ENCODE measurements at places on chromosomes 12 and 14.

GRCh38 chr12:60501124-60501729 is 905.4 kb downstream of the SLC16A7 start:
- no peak for DNase-seq

DNA sequence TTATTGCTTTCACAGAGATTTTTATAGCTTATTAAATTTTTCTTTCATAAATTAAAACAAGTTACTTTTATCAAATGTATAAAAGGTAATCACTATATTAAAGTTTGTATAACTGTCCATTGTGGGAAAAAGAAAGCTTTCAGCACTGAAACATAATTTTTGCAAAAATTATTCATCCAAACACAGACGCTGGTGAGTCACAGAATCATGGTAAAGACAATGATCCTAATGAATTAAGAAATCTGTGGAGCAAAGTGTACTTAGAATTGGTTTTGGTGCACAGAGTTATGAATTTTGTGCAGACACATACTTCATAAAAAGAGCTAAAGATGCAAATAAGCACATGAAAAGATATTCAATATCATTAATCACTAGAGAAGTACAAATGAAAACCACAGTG is 31.7 kb upstream of the C2CD5 start:
- DNase-seq: no peak

DNA sequence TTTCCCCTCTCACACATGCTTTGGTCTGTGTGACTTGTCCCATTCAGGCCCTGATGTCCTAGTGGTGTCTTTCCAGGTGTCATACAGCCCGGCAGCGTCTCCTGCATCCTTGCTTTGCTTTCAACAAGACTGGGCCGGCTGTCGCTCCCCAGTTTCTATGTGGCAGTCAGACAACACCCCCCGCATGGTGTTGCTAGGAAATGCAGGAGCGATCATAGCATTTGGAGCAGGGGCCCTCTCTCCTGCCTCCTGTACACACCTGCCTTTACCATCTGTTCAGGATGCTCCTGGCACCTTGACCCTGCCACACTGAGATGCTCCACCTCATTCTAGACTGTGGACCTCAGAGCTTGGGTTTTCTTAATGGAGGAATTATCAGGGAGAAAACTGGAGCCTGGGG is 29.5 kb downstream of the CACNA1C start:
- no peak for DNase-seq

DNA sequence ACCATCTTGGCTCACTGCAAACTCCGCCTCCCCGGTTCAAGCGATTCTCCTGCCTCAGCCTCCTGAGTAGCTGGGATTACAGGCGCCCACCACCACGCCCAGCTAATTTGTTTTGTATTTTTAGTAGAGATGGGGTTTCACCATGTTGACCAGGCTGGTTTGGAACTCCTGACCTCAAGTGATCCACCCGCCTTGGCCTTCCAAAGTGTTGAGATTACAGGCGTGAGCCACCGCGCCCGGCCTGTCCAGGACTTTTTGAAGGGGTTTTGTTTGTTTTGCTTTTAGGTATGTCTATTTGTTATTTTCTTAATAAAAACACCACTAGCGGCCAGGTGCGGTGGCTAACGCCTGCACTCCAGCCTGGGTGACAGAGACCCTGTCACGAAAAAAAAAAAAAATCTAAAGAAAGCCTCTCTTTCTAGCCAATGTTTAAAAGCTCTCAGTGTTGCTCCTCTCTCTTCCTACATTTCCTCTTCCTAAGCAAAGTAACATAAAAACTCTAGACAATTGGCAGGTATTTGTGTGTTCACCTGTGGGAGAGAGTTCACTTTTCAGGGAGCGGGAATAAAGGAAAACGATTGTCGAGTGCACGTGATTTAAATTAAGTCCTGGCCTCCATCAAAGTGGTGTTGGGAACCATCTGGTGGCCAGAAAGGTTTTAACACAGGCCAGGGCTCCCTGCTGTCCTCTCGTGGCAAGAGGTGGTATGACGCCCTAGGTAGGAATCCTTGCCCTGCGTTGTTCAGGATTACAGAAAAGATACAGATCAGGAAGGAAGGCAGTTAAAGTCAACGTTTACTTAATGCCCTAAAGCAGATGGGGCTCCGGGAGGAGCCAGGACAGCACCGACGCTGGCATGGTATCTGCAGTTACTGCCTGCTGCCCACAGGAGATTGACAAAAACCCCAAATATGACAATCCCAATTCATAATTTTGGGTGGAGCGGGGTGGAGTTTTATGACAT is 36.2 kb upstream of the ATP23 start:
- peak; percentile 84 for DNase-seq

- DNase-seq: peak; percentile 22
Measured at GRCh38 chr14:51302295-51303030, 62.4 kb downstream of the TMX1 start.

- no peak for DNase-seq
Measured at GRCh38 chr12:106345746-106346145, 11.8 kb upstream of the POLR3B start.

DNA sequence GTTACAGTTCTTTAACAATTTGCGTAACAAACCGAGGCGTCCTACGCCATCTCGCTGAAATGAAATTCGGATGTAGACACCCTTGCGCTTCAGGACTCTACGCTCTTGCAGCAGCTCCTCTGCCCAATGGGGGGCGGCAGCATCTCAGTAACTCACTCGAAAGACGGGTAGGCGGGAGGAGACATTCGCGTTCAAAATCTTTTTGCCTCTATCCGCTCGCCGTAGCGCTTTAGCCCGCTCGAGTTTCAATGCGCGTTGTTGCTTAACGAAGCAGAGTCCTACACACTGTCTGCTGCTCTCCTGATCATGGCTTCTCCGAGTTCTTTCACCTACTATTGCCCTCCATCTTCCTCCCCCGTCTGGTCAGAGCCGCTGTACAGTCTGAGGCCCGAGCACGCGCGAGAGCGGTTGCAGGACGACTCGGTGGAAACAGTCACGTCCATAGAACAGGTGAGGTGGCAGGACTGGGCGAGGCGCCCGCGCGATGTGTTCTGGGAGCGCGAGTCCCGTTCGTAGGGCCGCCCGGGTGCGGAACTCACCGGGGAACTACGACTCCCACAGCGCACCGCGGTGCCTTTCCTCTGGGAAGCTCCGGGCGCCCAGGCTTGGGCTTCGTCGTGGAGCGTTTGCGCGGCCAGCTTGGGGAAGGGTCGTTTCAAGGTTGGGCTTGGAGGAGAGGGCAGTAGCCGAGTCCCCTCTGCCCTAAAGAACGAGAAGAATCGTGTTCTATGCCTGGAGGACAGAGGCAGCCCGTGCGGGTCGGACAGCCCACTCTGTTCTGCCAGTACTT is at the start of gene FNTB:
Gene FNTB, plus strand, starts transcription at position 248 of the 790 bp plus-strand sequence. Its CDS starts 59 bp downstream, at position 307.
- peak; percentile 84 for DNase-seq

- DNase-seq: no peak
Measured at GRCh38 chr14:51188566-51189185, 51.4 kb upstream of the TMX1 start.

GRCh38 chr12:71092290-71092689 is 65.5 kb downstream of the TSPAN8 start:
- no peak for DNase-seq

DNA sequence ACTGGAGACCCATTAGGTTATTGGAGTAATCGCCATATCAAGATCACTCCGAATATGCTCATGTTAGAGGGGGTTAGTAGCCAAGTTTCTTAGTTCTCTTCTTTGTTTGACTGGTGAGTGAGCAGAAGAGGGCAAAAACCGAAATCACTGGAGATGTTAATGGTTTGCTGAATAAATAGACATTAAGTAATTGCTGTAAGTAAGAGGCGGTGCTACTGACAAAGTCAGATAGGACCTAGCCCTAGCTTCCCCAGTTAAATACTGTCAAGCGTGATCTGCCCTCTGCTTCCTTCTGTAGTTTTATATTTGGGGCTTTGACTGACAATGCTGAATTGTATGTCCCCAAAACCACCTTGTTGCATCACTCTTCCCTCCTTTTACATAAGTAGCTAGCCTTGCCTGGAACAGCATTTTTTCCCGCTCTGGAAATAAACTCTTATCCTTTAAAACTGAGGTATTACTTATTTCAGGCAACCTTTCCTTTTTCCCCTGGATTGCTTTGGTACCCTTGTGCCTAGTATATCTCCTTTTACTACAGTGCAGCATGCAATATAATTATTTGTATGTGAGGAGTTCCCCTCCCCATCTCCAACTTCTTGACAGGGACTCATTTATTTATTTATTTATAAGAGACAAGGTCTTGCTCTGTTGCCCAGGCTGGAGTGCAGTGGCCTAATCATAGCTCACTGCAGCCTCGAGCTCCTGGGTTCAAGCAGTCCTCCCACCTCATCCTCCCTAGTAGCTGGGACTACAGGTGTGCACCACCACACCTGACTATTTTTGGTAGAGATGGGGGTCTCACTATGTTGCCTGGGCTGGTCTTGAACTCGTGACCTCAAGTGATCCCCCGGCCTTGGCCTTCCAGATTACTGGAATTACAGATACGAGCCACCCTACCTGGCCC is 1.4 kb downstream of the SNRPF start:
- DNase-seq: no peak

DNA sequence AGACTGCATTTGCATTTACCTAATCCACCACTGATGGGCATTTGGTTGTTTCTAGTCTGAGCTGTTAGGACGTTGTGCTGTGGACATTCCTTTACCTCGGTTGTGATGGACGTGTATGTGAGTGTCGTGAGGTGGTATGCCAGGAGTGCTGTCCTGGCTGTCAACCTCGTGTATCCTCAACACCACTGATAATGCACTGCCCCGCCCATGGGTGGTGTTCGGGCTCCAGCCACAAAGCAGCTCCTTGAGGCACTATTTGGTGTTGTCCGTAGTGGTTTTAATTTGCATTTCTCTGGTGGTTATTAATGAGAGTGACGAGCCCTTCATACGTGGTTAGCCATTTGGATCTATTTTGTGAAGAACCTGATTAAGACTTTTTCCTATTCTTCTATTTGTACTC is 87.6 kb downstream of the PPP2R5C start:
- no peak for DNase-seq

GRCh38 chr12:8596561-8596960 is 16.1 kb downstream of the AICDA start:
- DNase-seq: no peak

DNA sequence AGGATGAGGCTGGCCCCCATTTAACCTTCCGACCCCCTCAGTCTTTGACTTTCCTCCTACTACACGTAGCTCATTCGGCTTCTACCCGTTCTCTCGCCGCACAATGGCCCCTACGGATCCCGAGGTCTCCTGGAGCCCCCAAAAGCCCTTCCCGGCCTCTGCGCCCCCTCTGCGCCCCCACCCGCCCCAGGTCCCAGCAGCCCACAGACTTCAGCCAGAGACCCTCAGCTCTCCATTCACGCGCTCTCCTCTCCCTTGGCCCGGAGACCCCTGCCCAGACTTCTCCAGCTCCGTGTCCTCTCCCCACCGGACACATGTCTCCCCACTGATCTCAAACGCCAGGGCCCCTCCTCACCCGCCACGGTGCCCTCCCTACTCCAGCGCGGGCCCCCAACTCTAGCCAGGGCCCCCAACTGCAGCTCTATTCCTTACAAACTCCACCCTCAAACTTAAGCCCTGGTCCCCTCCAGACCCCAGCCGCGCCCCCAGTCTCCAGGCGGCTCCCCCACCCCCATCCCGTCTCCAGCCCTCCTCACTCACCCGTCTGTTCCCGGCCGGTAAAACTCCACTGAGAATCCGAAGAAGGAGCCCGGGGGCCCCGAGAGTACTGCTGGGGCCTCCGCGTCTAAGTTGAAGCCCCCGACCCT is 502 bp downstream of the ITGA5 start:
- no peak for DNase-seq

GRCh38 chr14:74858022-74858421 is 17.9 kb downstream of the PROX2 start:
- DNase-seq: no peak

DNA sequence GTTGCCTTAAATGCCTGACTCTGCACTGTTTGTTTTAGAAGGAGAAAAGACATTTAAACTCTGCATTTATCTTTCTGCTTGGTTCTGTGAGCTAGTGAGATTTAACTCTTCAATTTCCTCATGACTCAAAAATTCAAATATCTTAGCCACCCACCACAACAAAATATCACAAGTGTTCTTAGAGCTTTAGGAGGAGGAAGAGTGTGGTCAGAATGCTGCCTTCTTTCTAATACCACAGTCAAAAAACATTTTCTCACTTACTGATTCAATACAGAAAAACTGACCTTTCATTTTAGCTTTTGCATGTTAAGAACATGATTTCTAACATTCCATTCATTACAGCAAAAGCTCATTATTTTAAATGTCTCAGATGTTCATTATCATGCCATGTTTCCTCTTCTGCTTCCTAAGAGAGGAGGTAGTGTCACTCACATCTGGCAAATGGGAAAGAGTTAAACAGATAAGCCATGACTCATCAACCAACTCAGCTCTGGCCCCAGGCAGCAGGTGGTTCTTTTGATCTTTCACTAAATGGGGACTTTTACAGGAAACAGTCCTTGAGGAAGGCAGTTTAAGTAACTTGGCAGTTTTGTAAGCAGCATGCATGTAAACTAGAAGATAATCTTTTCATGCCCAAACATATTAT is 56.4 kb upstream of the RNU6-8 start:
- DNase-seq: no peak

GRCh38 chr12:118358612-118359540 is 13.8 kb downstream of the TAOK3 start:
- no peak for DNase-seq

DNA sequence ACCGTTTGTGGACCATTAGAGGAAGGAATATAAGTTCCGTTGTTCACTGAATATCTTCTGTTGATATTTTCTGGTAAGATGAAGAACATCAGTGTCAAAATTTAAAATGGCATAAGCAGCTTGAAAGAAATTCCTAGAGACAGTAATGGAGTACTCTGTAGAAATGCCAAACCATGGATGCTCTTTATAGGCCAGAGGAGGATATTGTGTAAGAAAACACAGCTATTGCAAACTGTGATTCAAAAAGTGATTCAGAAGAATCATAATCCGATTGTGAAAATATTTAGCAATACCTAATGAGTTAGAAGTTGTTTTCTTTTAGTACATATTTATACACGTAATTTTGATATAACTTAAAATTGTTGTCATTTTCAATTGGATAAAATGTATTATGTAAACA is 102.8 kb downstream of the SLC16A7 start:
- no peak for DNase-seq

DNA sequence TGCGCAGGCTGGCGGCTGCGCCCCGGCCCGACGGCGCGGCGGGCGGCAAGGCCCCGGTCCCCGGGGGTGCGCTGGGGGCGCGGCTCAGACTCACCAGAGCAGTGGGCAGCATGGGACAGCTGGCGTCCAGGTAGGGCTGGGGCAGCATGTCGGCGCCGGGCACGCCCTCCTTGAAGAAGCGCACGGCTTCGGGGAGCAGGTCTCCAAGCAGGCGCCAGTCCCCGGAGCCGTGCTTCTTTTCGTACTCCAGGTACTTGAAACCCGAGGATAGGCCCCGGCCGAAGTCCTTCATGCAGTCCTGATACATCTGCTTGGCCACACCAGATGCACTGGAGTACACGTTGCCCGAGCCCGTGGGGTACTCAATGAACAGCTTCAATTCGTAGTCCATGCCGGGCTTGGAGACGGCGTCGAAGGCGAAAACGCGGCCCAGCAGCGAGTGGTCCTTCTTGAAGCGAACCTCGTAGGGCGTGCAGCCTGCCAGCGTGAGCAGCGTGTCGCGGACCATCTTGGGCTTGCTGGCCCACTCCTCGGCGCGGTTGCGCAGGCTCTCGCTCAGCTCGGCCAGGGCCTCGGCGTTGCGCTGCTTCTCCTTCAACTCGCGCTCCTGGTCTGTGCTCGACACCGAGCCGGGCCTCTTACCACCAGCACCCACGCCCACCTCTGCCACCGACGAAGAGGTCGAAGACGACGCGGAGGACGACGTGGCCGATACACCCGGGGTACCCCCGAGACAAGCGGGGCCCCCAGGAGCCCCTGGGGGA is 2.2 kb downstream of the IRF2BPL start:
- no peak for DNase-seq

Data from NCI-H1417 treated with DMSO at 0.1 percent for 48 hours (cell line).